Lung (tissue), 17 donors: ENCODE measurements at places on chromosomes 13 and 19. TPM values are rescaled to one million over a fixed set of nuclear protein-coding genes. Genes with fewer than 3 reads are reported as not detected.

Gene PEG3
- total RNA-seq: 5.0 TPM

Gene TEX101
- total RNA-seq: not detected

Gene F2RL3
- 76.8 TPM for total RNA-seq

Gene CRLF1
- 36.9 TPM for total RNA-seq

Gene FGF21
- total RNA-seq: not detected

Gene ESD
- total RNA-seq: 78.9 TPM

Gene TMC4
- total RNA-seq: 81.0 TPM

Gene CNMD
- total RNA-seq: 1.2 TPM

Gene DCT
- total RNA-seq: 1.1 TPM

Gene PDX1
- not detected for total RNA-seq

Gene KCNC3
- total RNA-seq: 4.6 TPM

Gene ANKRD24
- total RNA-seq: 1.1 TPM

Gene KIR3DL2
- 0.09 TPM for total RNA-seq

Gene AMH
- total RNA-seq: 2.1 TPM

Gene CILP2
- total RNA-seq: 0.31 TPM

Gene NKPD1
- total RNA-seq: not detected

Gene SCEL
- 6.0 TPM for total RNA-seq

Gene ZBTB45
- total RNA-seq: 6.0 TPM

Gene ZNF433
- total RNA-seq: 26.5 TPM

Gene CNN1
- total RNA-seq: 34.9 TPM

Gene MZT1
- total RNA-seq: 6.6 TPM

Gene STOML3
- 5.1 TPM for total RNA-seq

Gene PSG6
- total RNA-seq: not detected

Gene ATP12A
- 3.1 TPM for total RNA-seq

Gene GET3
- total RNA-seq: 75.0 TPM

Gene CYP2A13
- total RNA-seq: 0.23 TPM

Gene ACP7
- not detected for total RNA-seq

Gene RETN
- total RNA-seq: 2.9 TPM

Gene CRX
- total RNA-seq: not detected

Gene PPM1N
- 0.37 TPM for total RNA-seq

Gene PRODH2
- total RNA-seq: not detected

Gene MEIOSIN
- total RNA-seq: not detected

Gene SPRY2
- total RNA-seq: 49.8 TPM

Gene ZNF850
- total RNA-seq: 4.9 TPM

Gene CYP4F2
- 0.43 TPM for total RNA-seq

Gene BLVRB
- total RNA-seq: 190 TPM

Gene DHDH
- 2.8 TPM for total RNA-seq

Gene ZNF729
- not detected for total RNA-seq

Gene VRK3
- 33.3 TPM for total RNA-seq

Gene ZBTB32
- total RNA-seq: 0.28 TPM

Gene ZNF497
- total RNA-seq: 3.5 TPM

Gene C1QTNF9B
- 0.21 TPM for total RNA-seq

Gene ZNF610
- total RNA-seq: 1.4 TPM

Gene IRGC
- not detected for total RNA-seq

Gene CLEC17A
- 2.3 TPM for total RNA-seq

Gene CCL25
- not detected for total RNA-seq

Gene ZNF681
- 2.1 TPM for total RNA-seq

Gene ZNF226
- 34.4 TPM for total RNA-seq

Gene USHBP1
- 11.8 TPM for total RNA-seq

Gene THSD1
- total RNA-seq: 13.7 TPM

Gene COL4A2
- total RNA-seq: 627 TPM

Gene MISP
- total RNA-seq: 14.9 TPM

Gene CBARP
- total RNA-seq: 0.83 TPM

Gene ZIM2
- 1.6 TPM for total RNA-seq

Gene GPR4
- total RNA-seq: 11.0 TPM

Gene HRC
- total RNA-seq: 5.7 TPM

Gene ZNF730
- 11.9 TPM for total RNA-seq

Gene NLRP11
- not detected for total RNA-seq
